ENCODE measurements at places on chromosomes 5 and 9.
A peak's percentile ranks its signal among the peaks of the same experiment; 100 is the strongest.

GRCh38 chr5:94793113-94793815 is 174.8 kb downstream of the SLF1 start:
- DNase-seq: no peak

- DNase-seq: peak; percentile 98
These were observed 201.0 kb upstream of the VLDLR start for GRCh38 chr9:2420543-2420942.

DNA sequence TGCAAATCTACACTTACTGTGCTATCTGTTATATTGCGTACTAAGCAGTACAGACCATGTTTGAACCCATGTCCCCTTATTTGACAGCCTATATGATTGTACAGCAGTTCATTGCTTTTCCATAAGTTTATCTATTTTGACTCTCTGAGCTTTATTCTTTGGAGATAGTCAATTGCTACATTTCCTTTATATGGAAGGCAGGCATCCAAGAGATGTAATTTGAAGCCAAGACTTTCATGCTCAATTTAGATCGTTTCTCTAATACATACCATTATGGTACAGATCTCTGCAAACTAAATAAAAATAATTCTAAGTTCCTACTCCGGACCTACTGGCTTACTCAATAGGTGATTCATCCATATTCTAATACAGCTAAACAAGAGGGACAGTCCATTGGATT is 424.8 kb downstream of the TMEM38B start:
- DNase-seq: no peak

- no peak for DNase-seq
These were observed 221.5 kb downstream of the MSX2 start for GRCh38 chr5:174945853-174946252.

- DNase-seq: no peak
These were observed 19.8 kb downstream of the ADAMTS2 start for GRCh38 chr5:179325296-179326031.

DNA sequence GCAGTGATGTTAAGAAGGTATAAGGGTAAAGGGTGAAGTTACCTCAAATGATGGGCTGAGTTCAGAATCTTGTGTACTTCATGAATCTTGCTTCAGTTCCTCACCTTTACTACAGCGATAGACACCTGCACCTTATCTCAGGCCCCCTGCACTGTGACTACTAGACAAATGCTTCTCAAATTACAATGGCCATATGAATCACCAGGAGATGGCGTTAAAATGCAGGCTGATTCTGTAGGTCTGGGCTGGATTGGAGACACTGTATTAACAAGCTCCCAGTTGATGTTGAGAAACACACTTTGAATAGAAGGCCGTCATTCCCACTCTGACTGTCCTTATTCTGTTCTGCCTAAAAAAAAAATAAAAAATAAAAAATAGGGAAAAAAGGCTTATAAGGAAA is 29.8 kb downstream of the TARS1 start:
- no peak for DNase-seq

- DNase-seq: no peak
These were observed 17.6 kb downstream of the AP3S1 start for GRCh38 chr5:115859378-115859777.

DNA sequence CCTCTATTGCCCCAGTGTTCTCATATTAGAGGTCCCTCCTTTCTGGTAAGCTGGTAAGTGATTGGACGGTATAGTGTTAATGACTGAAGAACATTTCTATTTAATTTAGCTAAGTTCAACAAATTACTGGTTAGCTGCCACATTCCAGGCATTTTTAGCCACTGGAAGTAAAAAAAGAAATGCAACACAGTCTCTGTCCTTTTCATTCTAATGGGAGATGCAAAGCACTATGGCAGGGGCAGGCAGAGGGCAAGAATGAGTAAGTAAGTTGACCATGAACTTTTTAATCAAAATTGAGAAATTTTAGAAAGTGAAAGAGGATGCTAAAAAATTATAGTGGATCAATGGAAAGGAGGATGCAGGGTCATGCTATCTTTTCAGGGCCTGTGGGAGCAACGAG is 137.4 kb downstream of the GPBP1 start:
- DNase-seq: no peak

GRCh38 chr5:138974227-138975063 is 99.3 kb upstream of the LRRTM2 start:
- DNase-seq: peak; percentile 38

DNA sequence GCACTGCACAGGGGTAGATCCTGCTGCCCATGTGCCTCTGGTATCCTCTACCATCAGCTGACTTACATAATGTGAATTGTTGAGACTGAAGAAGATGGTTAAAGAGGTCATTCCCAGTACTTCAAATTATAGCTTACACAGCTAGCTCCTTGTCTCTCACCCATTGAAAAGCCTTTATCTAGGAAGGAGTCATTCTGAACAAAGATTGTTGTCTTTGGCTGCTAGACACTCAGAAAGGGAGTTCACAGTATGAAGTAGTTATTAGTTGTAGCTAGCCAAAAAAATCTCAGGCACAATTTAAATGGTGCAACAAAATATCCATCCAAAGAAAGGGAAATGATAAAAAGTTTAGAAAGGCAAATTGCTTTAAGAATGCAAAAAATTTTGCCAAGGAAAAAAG is 102.0 kb upstream of the NREP start:
- no peak for DNase-seq

DNA sequence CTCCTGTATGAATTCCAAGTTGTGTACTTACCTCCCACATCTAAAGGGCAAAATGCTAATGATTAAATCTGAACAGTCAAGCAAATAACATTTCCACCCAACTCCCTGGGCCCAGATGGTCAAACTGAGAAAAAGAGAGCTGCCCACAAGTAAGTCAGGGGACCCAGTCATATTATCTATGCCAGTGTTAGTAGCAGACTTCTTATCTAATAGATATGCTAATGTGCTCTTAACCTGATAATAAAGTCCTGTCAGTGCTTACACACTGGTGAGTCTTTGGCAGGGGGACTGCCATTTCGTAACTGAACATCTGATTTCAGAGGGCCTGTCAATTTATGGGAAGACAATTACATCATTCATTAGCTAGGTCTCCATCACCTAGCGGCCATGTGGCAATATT is 292.3 kb upstream of the WWC1 start:
- no peak for DNase-seq

DNA sequence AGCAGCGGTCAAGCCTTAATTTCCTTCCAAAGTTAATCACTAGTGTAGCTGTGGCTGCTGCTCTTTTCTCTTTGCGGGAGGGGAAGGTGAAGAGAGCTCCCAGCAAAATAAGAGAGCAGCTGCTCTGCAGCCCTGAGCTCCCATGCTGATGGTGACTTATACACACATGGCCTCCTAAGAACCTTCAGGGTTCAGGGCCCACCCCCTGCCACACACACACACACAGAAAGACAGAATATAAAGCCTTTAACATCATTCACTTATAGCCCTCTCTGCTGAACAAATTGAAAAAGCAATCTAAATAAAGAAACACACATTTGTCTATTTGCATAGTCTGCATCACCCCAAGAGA is 43.6 kb downstream of the GAS1 start:
- no peak for DNase-seq

- DNase-seq: no peak
These were observed 146.2 kb upstream of the DMRT1 start for GRCh38 chr9:695252-695651.

DNA sequence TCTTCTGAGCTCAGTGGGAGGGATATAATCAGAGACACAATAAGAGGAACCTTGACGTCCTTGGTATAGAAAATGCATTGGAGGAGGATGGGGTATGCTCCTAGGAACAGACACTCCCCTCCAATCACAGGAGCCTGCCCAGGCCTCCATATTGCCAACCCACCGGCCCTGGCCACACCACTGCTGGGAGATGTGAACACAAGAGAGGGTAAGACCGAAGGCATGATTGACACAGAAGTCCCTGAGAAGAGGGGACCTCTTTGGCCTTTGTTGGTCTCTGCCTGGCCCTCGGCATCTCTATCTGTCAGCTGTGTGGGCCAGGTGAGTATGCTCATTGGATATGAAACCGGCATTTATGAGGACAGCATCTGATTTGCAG is 62.0 kb downstream of the CRB2 start:
- DNase-seq: no peak

DNA sequence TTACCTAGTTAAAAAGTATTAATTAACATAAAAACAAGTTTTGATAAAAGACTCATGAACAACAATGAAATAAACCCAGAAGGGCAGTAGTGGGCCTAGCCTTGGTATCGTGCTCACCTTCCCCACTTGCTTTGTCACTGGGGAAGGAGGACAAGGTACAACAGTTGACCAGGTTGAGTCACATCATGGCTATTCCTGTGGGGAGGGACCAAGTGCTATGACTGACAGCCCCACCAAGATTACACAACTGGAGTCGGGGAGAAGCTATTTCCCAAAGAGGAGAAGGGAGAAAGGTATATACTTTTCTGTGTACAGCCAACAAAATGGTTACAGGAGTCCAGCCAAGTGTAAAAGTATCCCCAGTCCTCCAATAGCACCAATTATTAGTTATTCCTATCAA is 251.3 kb upstream of the RFX3 start:
- no peak for DNase-seq

DNA sequence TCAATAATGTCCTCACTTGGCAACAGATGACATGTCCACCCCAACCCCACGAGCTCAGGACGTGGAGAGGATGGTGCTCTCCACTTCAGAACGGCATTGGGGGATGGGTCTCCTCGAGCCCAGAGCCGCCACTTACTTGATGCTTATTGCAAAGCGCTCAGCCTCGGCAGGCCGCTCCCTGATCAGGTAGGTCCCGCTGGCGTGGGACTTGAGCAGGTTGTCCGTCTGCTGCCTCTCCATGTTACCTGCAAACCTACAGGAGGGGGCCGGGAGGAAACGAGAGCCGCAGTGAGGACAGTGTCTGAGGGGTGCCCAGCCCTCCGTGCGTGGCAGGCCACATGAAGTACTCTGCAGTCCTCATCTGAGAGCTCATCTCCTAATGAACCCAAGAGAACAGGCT is 36.6 kb upstream of the SARDH start:
- DNase-seq: no peak

DNA sequence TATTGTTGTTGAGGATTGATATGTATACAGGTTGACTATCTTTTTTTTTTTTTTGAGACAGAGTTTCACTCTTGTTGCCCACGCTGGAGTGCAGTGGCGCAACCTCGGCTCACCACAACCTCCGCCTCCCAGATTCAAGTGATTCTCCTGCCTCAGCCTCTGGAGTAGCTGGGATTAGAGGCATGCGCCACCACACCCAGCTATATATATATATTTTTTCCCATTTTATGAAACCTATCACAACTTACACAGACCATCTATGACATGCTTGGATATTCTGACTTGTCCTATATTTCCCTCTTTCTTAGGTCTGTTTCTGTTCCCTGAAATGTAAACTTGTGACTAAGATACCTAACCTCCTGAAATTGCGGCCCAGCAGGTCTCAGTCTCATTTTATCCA is 5.0 kb downstream of the CD14 start:
- DNase-seq: no peak

- no peak for DNase-seq
These were observed 39.4 kb downstream of the RUSC2 start for GRCh38 chr9:35529161-35529823.

DNA sequence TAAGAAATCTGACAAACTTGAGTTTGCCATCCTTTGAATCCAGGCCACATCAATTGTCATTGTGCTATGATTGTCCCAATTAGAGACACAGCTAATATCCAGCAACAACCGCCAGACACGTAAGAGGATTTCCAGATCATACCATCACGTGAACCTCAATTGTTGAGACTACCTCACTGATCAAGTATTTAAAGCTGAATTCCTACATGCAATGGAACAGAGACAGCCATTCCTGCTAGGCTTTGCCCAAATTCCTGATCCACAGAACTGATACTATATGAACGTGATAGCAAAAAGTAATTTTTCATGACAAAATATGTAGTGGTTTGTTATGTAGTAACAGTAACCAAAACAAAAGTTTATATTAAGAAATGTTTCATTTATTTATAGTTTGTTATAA is 657.7 kb downstream of the PRR16 start:
- no peak for DNase-seq

GRCh38 chr5:9189681-9190080 is 356.2 kb downstream of the SEMA5A start:
- DNase-seq: no peak

GRCh38 chr9:17630531-17630949 is 51.7 kb downstream of the SH3GL2 start:
- no peak for DNase-seq

DNA sequence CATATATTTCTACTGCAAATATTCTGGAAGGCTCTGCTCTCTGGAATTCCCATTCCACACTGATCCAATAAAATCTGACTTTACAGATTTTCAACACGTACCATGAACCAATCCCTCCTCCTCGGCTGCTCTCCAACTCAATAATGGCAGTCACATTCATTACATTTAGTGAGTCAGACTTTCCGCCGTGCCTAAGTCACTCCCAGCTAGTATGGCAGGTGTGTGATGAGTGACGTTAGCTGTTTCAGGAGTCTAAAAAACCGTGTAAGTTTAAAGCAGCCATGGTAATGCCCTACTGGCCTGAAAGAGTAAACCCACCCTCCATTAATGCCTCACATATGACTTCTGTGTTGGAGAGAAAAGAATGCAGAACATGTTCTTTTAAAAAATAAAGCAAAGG is 3.3 kb downstream of the FBN2 start:
- DNase-seq: no peak

GRCh38 chr9:96169484-96169883 is 132.5 kb downstream of the HSD17B3 start:
- DNase-seq: no peak

GRCh38 chr9:136587145-136587943 is 41.5 kb upstream of the NOTCH1 start:
- DNase-seq: no peak

- no peak for DNase-seq
These were observed 174.8 kb downstream of the COL23A1 start for GRCh38 chr5:178415353-178415752.

DNA sequence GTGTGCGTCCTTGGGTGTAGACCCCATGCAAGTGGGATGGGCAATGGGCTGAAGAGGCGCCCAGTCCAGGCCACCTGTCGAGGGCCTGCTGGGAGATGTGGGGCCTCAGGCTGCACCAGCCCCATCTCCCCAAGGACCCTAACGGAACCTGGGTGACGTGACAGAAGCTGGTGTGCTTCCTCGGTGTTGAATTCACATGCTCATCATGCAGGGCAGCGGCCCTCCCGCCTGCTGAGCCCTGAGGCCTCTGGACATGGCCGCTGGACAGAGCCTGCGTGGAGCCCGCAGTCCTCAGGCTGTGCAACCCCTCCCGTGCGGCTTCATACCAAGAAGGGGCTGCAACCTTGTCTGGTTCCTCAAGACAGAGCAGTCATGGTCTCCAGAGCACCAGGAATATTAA is 26.8 kb downstream of the TERT start:
- no peak for DNase-seq

- DNase-seq: no peak
These were observed 9.9 kb downstream of the TMEM232 start for GRCh38 chr5:110716247-110717245.

DNA sequence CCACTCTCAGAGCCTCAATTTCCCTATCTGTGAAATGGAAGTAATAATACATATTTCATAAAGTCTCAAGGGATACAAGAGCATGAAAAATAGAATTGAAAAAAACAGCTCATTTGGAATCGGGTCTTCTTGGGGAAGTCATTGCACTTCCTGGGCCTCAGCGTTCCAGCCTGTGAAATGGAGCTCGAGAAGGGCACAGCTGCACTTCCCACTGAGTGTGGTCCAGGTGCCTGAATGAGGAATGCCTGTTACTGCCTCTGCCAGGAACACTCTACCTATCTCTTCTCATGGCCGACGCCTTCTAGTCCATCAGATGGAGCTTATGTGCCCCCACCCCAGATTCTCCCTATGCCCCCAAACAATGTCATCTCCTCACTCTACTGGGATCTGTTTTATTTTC is 924 bp upstream of the NEURL1B start:
- DNase-seq: no peak

Measured in NCI-H2081 treated with DMSO at 0.1 percent for 48 hours (cell line).